ENCODE measurements at places on chromosomes 6 and 20.

DNA sequence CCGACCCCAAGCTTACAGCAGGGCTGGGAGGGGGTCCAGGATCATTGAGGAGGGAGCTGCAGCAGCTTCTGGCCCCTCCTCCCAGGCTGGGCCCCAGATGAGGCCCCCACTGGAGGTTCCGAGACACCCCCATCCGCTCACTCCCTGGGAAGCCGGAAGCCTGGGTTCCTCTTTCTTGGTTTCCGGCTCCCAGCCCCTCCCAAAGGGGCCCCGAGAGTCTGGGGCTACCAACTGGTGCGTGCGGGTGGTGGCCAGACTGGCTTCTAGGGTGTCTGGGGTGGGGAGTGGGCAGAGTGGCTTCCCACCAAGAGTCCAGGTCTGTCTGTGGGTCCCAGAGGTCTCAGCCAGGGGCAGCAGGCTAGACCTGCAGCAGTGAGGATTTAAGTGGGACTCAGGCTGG is 2.2 kb downstream of the RGS19 start:
- DNase-seq = no peak

- no peak for DNase-seq
These were observed 47.1 kb upstream of the TMEM181 start for GRCh38 chr6:158512809-158513208.

GRCh38 chr6:54050750-54051149 is 60.5 kb upstream of the MLIP start:
- DNase-seq = no peak

DNA sequence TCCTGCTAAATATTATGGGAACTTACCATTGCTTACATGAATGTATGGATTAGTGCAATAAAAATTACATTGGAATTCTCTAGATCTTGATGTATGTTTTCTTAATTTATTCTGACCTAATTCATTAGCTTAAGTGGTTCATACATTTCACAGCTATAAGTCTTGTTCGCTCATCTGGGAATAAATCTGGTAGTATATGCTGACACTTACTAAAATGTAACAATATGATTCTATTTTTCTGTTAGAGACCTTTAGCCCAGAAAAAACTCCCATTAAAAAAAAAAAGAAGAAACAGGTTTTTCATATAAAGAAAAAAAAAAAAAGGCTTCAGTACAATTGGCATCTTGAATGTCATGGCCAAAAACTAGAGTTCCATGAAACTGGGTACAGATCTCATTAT is 394.1 kb upstream of the AGPAT4 start:
- no peak for DNase-seq

- DNase-seq = no peak
These were observed 590 bp upstream of the MAP1LC3A start for GRCh38 chr20:34557936-34558319.

Measured in dermis microvascular lymphatic vessel endothelial cell (primary cell).